ENCODE measurements at places on chromosomes 5 and 9. TPM values are rescaled to one million over a fixed set of nuclear protein-coding genes. Genes with fewer than 3 reads are reported as not detected.

The PCDHGB6 gene
- 4.8 TPM for total RNA-seq

The C7 gene
- 36.9 TPM for total RNA-seq

The GABRA1 gene
- 0.17 TPM for total RNA-seq

The SLCO6A1 gene
- not detected for total RNA-seq

The KLHL3 gene
- total RNA-seq: 3.6 TPM

The TMEM174 gene
- not detected for total RNA-seq

The CCL21 gene
- total RNA-seq: not detected

The OTP gene
- not detected for total RNA-seq

The ZNF883 gene
- 3.3 TPM for total RNA-seq

The CCDC152 gene
- total RNA-seq: 0.26 TPM

The TSSK1B gene
- total RNA-seq: 0.46 TPM

The DAB2 gene
- total RNA-seq: 135 TPM

The SLC4A9 gene
- total RNA-seq: 0.07 TPM

The PCDHGB4 gene
- total RNA-seq: 26.1 TPM

The NSG2 gene
- total RNA-seq: not detected

The STK32A gene
- 3.5 TPM for total RNA-seq

The ELL2 gene
- 48.1 TPM for total RNA-seq

The CCL27 gene
- total RNA-seq: 0.17 TPM

The SEMA6A gene
- total RNA-seq: 0.23 TPM

The KIF24 gene
- total RNA-seq: 1.2 TPM

The SEMA5A gene
- total RNA-seq: 86.2 TPM

The PRLR gene
- 0.07 TPM for total RNA-seq

The RXRA gene
- 27.6 TPM for total RNA-seq

The DMAC1 gene
- 5.7 TPM for total RNA-seq

The PAX5 gene
- not detected for total RNA-seq
